ENCODE measurements at places on chromosomes 16 and 17.
A peak's percentile ranks its signal among the peaks of the same experiment; 100 is the strongest.

DNA sequence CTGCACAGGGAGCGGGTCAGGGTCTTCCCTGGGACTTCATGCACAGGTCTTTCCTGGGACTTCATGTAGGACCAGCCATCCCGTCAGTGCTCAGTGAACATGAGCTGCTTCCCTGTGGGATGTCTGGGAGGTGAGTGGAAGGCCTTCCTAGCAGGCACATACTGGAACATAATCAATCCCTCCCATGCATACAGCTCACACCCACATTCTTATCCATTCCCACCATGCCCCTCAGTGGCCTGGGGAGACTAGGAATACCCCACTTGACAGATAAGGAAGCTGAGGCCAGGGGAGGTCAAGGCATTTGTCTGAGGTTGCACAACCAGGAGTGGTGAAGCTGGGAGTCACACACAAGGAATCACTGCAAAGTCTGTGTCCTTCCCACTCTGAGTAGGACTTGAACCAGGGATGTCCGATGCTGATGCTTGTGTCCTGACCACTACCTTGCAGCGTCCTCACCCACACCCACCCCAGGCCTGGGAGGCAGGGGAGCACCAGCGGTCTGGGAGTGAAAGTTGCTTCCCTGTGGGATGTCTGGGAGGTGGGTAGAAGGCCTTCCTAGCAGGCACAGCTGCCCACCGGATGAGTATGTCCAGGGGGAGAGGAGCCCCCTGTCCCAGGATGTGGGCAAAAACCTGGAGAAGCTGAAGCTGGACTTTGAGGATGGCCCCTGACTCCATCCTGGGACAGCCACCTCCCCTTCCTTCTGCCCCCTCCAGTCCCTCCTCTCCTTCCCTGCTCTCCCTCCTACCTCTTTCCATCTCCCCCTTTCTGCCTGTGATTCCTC is 1.0 kb upstream of the NLRC5 start:
- ATAC-seq, result no peak

DNA sequence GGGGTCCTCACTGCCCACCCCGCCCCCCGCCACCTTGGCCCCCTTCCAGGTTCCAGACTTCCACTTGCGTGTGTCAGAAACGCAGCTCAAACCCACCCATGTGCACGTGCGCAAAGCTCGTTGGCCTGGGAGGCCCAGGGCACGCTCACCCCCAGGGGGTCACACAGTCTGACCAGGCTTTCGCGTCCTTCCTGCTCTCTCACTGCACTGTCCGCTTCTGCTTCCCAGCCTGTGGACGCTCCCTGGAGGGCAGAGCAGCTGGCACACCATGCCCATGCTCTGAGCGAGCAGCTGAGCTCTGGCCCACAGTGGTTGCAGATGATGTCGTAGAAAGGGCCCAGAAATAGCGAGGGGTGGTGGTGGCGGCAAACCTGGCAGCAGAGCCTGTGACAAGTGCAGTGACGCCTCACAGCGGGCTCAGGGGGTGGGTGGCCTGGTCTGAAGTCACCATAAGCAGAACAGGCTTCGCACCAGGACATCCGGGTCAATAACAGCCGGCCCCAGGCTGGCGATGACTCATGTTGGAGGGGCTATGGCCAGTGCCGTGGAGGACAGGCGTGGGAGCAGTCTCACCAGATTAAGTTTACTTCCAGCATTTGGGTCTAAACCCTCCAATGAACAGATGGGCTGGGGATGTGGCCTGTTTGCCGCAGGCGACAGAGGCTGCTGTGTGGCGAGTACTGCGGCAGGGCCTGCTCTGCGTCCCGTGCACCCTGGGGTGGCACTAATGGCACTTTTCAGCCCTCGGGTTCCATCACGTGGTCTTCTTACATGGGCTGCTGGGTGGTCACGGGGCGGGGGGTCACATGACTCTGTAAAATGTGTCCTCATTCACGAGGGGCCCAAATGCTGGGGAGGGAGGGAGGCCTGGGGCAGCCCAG is 49.0 kb downstream of the NT5M start:
- no peak for ATAC-seq

DNA sequence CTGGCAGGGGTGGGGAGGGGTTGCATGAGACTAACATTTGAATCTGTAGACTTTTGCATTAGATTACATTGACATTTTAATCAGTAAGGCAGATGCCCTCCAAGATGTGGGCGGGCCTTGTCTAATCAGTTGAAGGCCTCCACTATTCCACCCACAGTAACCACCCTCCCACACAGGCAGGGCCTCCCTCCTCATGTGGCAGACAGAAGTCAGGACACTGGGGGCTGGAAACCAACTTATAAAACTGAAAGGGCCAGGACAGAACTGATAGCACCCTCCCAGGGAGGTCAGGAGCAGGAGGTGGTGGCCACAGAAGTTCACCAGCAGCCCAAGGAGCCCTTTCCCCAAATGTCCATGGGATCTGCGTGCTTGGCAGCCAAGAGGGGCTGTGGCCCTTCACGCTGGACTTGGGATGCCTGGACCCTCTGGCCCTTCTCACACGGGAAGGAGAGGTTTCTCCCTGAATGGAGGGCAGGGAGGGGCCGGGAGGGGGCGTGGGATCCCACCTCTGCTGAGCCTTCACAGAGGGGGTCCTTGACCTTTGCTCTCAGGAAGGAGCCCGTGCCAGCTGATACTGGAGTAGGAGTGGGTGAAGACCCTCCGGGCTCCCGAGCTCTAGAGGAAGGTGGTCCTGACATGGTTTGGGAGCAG is 4.6 kb downstream of the PYCR1 start:
- no peak for ATAC-seq

- no peak for ATAC-seq
Measured at GRCh38 chr17:37399265-37399803, 7.3 kb downstream of the ACACA start.

DNA sequence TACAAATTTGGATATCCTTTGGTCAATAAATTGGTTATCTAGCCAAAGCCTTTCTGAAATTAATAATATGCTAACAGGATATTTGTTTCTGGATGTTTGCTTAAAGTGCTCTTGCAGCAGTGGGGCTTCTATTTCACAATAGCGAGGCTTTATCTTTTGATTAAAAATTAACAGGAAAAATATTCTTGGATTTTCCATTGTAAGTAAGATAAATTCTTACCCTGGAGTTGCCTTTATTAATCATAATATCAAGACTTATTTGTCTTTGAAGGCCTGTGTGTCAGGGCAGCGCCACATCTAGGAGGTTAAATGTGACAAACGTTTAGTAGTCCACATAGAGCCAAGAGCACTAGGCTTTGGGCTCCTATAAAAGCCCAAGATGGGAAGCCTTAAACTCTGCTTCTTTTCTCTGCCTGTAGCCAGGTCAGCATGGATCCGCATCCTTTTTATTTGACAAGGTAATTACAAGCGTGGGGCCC is 5.3 kb downstream of the TMEM97 start:
- ATAC-seq, result no peak

DNA sequence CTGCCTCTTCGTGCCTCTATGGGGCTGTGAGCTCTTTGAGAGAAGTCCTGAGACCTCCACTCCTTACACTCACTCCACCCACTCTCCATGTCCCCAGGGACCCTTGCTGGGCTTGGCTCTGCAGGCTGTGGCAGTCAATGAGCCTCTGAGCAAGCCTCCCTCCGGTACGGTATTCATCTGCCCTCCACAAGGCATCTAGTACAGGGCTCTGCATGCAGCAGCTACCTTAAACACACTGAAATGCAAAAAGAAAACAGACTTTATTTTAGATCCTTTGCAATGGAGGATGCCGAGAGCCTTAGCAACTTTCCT is 38.9 kb upstream of the SMPD3 start:
- no peak for ATAC-seq

- ATAC-seq, result no peak
Measured at GRCh38 chr17:77407321-77408277, 266.8 kb downstream of the SEC14L1 start.

DNA sequence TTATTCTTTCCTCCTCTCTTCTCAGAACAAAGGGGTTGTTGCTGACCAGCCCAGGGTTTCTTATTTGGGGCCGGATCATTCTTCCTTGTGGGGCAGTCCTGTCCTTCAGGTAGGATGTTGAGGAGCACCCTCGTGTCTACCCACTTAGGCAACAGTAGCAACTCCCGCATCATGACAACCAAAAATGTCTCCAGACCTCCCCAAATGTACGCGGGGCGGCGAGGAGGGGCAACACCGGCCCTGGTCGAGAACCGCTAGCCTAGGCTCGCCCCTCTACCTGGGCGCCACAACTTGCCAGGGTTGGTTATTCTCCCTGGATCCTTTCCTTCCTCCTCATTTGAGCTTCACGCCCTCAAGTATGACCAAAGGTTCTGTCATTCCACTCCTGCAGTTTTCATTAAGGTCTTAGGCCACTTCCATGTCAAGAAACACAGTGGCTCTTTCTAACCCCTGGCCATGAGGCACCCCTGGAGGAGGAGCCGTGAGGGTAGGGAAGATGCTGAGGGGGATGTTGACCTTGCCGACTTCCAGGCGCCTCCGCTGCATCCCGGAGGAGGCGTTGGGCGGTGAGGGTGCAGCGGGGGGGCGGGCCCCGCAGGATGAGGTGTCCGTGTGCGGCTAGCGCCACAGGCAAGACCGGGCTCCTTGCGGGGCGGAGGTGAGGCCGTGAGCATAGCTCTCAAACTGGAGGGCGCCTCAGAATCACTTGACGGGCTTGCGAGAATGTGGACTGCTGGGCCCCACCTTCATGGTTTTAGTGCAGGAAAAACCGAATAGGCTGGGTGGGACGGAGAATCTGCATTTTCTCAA is 712 bp upstream of the SPECC1 start:
- peak; percentile 51 for ATAC-seq

- ATAC-seq, result no peak
Measured at GRCh38 chr16:53946746-53947386, 242.9 kb downstream of the FTO start.

DNA sequence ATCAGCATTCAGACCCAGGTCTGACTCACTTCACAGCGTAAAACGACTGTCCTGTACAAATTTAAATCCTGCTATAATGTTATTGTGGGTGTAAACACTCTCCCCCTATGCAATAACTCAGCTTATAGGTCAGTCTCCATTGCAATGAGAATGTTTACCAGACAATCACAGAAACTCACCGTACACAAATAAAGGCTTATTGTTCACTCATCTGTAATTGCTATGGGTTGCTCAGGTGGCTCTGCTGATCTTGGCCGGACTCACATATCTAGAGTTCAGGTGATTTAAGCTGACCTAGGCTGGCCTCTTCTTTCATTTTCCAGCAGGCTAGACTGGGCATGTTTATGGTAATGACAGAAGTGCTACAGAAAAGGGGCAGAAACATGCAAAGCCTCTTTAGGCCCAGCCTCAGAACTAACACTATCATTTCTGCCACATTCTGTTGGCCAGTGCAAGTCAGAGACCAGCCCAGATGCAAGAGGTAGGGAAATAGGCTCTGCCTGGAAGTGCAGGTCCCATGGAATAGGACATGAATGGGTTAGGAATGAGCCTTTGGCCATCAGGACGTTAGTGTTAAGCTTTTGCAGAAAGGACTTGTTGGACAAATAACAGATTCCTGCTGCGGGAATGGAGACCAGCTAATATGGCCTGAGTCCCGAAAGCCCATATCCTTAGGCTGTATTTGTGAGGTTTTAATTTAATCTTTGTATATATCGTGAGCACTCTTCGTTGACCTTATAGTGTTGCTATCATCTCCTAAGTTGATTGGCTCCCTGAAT is 44.0 kb downstream of the HLF start:
- no peak for ATAC-seq

GRCh38 chr17:14579716-14580115 is 278.8 kb downstream of the HS3ST3B1 start:
- ATAC-seq, result no peak

DNA sequence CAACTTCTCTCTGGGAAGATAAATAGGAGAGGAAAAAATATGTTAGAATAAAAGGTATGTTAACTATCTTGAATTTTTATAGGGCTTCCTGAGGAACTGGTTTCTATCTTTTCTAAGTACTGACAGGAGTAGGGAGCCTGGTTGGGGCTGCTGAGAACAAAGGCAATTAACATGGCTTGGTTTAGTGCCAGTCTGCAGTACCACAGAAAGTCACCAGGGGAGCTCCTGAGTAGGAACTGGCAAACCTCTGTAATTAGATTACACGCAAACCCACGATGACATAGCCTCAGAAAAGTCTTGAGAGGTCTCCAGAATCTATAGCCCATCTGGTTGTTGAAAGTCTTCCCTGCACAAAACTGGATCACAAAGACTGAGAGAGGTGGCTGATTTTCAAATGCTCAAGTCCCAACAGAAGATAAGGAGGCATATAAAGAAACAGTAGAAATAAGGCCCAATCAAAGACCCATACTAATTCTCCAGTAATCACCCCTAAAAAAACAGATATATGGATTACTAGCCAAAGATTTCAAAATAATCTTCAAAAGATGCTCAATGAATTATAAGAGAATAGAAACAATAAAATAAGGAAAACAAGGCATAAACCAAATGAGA is 11.7 kb upstream of the CNTNAP4 start:
- ATAC-seq, result no peak

GRCh38 chr16:70418274-70418992 is 20.5 kb downstream of the ST3GAL2 start:
- ATAC-seq, result peak; percentile 21

DNA sequence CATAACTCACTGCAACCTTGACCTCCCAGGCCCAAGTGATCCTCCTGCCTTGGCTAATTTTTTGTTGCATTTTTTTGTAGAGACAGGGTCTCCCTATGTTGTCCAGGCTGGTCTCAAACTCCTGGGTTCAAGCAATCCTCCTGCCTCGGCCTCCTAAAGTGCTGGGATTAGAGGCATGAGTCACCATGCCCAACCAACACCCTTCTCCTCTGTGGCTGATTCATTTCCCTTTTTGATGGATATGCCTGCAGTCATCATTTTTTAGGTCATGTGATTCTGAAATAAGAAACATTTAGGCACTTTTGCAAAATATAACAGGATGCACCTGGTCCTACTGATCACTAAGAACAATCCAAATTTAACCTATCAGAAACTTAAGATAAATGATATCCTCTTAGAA is 44.0 kb upstream of the YPEL2 start:
- ATAC-seq, result peak; percentile 50

DNA sequence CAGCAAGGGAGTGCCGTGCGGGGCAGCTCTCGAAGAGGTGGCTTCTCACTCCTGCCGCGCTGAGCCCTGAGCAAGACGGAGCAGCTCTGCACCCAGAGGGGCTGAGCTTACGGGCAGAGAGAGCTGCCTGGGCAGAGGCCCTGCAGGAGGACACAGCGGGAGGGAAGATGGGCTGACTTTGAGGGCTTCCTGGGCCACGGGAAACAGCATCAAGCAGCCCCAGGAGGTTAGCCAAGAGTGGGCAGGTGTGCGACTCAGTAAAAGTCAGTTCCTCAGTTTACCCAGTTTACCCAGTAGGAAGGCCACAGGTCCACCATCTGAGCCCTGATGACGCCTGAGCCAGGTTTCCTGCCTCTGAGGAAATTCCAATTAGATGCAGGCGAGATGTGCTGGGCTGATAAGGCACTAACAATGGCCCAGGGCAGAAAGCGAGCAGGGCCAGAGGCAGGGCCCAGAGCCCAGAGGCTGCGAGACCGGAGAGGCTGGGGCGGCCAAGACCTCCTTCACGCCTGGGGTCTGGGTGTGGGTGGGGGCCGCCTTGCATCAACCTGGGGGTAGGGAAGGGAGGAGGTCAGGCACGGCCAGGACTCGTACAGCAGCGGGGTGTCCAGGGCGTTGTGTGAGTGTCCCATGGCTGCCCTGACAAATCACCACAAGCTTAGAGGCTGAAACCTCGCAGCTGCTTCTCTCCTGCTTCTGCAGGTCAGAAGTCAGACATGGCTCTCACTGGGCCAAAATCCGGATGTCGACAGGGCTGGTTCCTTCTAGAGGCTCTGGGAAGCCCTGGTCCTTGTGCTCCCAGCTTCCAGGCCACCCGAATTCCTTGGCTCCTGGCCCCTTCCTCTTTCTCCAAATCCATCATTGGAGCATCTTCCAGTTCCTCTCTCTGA is 32.0 kb upstream of the CIBAR2 start:
- no peak for ATAC-seq
